Tibial artery (tissue), 4 donors: ENCODE measurements at places on chromosomes 5 and 9.

GRCh38 chr5:155278532-155278931, 265.0 kb downstream of the KIF4B start:
- peak; percentile 36 for DNase-seq

GRCh38 chr9:87796196-87796595, 70.3 kb downstream of the CTSL start:
- DNase-seq, result no peak

DNA sequence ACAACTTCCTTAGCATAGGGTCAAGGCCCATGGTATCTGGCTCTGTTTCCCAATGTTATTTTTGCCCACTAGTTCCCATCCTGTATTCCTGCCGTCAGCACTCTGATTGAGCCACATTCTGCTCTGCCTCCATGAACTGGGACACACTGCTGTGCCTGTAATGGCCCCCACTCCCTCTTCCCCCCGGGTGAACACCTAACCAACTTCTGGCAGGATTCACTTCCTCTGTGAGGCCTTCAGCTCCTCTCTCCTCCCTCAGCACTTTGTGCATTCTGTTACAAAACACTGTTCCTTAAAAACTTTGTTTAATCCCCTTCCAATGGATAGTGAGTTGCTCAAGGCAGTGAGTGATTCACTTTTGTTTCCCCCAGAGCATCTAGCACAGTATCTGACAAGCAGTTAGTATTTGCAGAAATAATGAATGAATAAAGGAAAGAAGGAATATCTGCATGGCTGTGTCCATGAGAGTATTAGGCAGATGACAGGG, 183.6 kb downstream of the EFNA5 start:
- no peak for DNase-seq

GRCh38 chr5:9786380-9787360, 156.5 kb upstream of the TAS2R1 start:
- no peak for DNase-seq

DNA sequence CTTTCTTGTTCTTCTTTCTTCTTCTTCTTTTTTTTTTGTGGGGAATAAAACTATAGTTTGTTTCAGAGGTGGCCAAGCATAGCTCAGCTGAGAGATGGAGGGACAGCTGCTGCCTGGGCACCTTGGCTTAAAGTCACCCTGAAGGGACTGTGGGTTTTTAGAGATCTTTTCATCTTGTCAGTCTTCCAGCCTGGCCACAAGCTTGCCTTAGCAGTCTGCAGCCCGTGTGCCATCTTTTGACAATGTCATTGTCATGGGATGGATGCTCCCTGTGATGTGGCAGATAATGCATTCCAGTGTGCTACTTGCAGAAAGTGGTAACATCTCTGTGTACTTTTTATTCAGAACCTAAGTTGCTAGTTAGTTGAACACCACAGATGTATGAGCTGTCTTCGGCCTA, 280.8 kb downstream of the FANCC start:
- no peak for DNase-seq

DNA sequence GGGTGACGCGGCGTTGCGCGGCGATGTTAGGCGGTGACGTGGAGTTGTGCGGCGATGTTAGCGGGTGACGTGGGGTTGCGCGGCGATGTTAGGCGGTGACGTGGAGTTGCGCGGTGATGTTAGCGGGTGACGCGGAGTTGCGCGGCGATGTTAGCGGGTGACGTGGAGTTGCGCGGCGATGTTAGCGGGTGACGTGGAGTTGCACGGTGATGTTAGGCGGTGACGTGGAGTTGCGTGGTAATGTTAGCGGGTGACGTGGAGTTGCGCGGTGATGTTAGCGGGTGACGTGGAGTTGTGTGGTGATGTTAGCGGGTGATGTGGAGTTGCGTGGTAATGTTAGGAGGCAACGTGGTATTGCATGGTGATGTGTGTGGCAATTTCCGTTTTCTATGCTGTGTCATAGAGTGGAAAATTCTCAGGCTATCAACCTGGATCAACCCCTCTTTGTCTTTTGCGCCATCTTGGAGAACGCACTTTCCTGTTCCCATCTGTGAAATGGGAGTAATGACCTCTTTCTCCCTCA, 76.0 kb downstream of the ANKRD33B start:
- no peak for DNase-seq

DNA sequence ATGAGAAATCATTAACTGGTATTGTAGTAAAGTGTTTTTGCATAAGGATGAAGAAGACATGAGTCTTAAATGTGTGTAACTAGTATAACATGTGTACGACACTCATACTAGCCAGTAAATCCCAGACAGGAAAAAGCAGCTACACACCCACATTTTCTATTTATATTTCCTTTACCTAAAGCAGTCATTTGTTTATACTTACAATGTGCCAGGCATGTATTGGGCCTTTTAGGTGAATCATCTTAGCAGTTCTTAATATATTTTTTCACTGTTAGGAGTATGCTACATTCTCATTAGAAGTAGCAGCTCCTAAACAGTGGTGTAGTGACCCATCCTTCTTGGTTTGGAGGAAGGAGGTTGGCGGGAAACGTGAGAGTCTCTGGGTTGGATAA, 55.8 kb upstream of the TMC1 start:
- no peak for DNase-seq

DNA sequence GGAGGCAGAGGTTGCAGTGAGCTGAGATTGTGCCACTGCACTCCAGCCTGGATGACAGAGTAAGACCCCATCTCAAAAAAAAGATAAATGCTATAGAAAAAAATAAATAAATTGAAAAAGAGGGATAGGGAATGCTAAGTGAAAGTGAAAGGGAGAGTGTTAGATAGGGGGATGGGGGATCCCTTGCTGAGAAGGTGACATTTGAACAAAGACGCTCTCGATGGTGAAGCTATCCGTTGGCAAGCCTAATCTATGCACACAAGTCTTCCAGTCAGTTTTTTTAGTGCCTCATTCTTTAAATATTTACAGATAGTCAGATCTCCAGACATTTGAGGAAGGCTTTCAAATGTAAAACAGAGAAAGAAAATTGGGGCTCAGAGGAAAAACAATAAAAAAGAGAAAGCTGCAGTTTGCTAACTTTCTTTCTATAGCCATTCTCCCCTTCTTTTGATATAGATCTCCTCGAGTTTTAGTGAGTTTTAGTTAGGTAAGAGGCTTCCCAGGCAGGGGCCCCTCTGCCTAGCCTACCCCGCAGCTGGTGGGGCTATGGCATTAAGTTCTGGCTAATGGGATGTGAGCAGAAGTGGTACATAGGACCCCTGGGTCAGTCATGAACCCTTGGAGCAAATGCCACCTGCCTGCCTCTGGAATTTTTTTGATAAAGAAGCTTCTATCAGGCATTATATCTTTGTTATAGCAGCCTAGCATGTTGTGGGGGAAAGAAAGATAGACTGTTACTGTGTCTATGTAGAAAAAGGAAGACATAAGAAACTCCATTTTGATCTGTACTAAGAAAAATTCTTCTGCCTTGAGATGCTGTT, 12.0 kb downstream of the GLRX start:
- DNase-seq, result no peak

GRCh38 chr9:93303258-93303771, 119.4 kb downstream of the WNK2 start:
- no peak for DNase-seq

DNA sequence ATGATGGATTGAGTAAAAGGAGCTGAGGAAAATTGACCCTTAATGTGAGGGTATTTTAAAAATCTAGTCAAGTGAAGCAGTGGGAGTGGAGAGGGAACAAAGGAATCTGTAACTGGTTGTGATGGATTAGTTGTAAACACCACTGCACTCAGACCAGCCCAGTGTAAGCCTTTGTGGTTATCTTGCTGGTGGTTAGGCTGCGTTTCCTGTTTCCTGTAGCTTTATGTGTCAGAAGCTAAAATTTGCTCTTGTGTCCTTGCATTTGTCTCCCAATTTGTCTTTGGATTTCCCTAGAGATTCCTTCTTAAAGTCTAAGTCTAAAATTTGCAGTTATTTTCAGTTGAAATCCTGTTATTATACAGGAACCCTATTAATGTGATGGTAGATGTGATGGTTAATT, 6.3 kb downstream of the IFNA21 start:
- DNase-seq, result no peak

GRCh38 chr5:1487079-1487764, 36.5 kb downstream of the LPCAT1 start:
- DNase-seq, result no peak

GRCh38 chr5:141762790-141763368, 80.8 kb upstream of the ARAP3 start:
- DNase-seq, result no peak

DNA sequence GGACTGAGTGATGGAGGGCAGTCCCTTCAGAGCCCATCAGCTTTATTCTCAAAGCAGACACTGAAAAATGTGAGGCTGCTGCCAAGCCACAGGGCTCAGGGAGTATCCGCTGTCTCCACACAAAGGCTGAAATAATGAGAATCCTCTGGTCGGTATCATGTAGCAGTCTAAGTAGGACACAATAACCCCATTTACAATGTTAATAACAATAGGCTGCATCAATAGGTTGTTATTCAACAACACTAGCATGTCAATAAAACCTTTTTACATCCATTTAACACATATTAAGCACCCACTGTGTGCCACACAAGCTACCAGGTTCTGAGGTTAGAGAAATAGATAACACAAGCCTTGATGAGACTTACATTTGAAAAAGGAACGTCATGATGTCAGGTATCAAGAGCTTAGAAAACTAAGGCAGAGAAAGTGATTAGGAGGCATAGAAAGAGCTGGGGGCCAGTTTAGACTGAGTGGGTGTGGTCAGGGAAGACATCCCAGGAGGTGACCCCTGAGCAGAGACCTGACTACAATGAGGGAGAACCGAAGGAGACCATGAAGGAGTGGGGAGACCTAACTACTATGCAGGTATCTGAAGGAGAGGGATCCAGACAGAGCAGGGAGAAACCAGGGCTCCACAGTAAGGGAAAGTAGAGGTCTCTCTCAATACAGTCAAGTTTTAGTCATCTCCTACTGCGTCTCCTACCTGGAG, 140.1 kb upstream of the GRIA1 start:
- no peak for DNase-seq

DNA sequence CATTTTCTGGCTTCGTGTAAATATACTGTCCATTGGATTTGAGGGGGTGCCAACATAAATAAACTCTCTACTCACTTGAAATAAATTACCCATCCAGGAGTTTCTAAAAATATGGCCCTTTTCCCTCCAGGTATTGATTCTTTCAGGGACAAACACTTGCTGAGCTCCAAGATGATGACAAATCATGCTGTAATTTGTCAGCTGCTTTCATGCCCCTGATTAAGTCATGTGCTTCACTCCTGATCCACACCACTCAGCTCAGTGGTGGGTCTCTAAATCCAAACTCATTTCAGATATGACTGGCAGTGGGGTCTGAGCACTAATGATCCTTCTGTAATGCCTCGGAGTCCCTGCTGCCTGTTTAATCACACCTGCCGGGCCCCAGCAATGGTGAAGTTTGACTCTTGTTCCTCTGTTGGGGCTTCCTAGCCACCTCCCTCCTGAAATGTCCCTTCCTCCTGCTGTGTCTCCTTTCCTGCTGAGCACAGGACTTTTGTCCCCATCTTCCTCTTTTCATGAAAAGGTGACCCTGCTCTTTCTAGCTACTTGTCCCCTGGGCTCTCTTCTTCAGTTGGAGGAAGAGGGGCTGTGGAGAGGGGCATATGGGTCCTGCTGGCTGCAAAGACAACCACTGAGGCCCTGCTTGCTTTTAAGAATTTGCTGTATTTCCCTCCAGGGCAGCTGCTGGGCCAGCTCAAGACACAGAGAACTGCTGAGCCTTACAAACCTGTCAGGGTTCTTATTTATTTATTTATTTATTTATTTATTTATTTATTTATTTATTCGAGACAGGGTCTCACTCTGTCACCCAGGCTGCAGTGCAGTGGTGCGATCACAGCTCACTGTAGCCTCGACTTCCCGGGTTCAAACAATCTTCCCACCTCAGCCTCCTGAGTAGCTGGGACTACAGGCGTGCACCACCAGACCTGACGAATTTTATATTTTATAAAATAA, 200.0 kb downstream of the ATP10B start:
- DNase-seq, result no peak

GRCh38 chr5:151181818-151182523, 24.4 kb upstream of the ANXA6 start:
- DNase-seq, result no peak

- no peak for DNase-seq
These were observed 31.6 kb downstream of the RETREG1 start for GRCh38 chr5:16585041-16585667.

GRCh38 chr9:503881-504852, 289.5 kb downstream of the DOCK8 start:
- DNase-seq, result peak; percentile 52

- DNase-seq, result no peak
These were observed 621.3 kb upstream of the ZNF608 start for GRCh38 chr5:125367702-125368101.

- DNase-seq, result no peak
These were observed 51.3 kb upstream of the BOD1 start for GRCh38 chr5:173667702-173668101.

DNA sequence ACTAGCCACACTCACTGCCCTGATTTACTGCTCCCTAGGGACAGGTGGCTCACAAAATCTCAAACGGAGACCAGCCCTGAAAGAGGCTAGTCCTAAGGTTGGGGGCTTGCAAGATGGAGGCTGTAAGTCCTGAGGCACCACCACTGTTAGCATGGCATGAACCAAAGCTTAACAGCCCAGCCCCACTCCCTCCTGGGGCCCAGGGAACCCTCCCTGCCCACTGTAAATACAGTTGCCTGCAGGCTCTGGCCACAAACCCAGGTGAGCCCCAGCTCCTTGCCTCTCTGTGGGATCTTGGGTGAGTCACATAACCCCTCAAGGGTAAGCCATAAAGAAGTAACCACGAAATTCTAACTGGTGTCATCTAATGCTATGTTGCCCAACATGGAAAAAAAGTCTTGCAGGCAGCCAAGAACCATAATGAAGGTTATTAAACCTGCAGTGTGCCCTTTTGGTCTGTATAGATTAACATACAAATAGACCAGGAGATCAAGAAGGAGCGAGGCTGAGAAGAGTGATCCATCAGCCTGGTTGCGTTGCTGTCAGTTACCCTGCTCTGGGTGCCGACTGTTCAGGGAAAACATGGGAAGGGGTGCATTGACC, 1.7 kb upstream of the POMT1 start:
- peak; percentile 12 for DNase-seq

- no peak for DNase-seq
These were observed 3.5 kb downstream of the PAX5 start for GRCh38 chr9:37030611-37030939.

DNA sequence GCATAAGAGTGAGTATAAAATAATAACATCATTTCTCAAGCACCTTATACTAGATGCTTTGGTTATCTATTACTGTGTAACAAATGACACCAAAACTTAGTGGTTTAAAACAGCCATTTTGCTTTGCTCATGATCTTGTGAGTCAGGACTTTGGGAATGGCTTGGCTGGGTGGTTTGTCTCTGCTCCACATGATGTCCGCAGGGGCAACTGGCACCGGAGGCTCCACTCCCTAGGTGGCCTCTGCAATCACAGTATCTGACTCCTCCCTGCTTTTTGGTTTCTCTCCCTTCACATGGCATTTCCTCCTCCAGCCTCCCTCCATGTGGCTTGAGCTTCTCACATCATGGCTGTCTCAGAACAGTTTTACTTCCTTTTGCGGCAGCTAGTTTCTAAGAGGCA, 259.5 kb downstream of the GAS1 start:
- no peak for DNase-seq
